ENCODE measurements at places on chromosomes 5 and 9. TPM values are rescaled to one million over a fixed set of nuclear protein-coding genes. Genes with fewer than 3 reads are reported as not detected.

SIT1 gene
- not detected for total RNA-seq

NSD1 gene
- 48.9 TPM for total RNA-seq

FBP1 gene
- total RNA-seq = 40.4 TPM

DNA sequence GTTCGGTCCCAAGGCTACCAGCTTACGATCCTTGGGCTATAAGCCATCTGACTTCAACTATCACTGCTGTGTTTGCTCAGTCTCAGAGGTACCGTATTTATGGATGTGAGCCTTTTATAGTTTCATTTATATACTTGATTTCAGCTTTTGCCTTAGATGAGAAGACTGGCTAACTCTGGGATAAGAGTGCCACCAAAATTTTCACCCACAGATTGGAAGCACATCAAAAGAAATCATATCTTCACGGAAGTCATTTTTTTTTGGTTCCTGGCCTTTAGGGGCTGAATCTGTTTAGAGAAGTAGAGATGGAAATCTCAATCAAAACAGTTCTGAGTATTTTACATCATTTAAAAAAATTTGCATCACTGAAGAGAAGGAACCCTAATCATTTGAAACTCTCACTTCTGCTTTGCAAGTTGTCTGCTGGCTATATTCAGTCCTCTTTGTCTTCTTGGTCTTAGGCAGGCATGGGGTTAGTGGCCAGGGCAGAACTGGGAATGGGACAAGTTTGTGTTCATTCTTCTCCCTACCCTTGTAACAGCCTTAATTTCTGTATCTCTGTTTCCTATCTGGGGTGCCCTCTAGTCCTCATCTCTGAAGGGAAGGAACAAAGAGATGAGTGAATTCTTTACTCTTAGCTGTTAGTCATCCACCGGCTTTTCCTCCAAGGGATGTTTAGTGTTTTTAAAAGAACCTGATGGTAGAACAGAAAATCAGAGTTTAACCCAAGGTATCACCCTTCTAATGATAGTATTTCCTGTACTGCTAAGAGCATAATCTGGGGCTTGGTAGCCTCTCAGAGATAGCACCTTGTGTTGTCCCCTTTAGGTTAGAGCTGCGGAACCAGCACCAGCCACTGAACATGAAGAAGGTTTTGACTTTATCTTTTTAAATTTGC, 14.1 kb upstream of the TNFAIP8 start:
- no peak for DNase-seq

DNA sequence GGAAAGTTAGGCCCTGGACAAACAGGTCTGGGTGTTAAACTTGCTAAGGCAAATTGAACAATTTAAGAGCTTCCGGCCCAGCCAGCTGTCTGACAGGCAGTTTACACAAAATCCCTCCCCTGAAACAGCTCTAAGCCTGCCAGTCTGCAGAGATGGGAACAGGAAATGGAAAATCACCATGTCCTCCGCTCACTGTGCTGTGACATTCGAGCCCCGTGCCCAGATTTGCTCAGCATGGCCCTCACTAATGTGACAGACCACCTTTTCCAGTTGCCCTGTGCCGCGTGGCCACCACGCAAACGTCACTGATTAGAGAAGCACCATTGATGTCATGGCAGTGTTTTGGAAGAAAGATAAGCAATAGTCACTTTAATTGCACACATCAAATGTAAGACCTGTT, 41.0 kb downstream of the CCNJL start:
- no peak for DNase-seq

- DNase-seq = no peak
Observed at GRCh38 chr9:99262949-99263418, 40.9 kb downstream of the SEC61B start.

Measured in PC-3 (cell line).